ENCODE measurements at places on chromosomes 11 and 22.

- no peak for DNase-seq
Observed at GRCh38 chr11:47464483-47464882, 15.5 kb upstream of the RAPSN start.

DNA sequence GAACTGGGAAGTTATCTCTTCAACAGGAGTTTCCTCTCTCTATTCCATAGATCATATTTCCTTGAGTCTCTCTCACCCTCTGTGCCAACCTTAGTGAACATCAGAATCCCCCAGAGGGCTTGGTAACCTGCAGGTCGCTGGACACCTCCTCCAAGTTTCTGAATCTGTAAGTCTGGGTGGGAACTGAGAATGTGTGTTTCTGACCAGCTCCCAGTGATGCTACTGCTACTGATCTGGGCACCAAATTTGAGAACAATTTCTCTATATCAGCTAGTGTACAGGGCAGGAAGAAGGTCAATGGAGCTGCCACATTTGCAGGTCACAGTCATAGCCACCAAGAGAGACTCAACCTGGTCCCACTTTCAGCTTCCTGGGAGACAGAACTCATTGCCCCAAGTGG is 62.9 kb downstream of the RCN1 start:
- no peak for DNase-seq

GRCh38 chr11:115869780-115870431 is 365.7 kb upstream of the CADM1 start:
- DNase-seq, result peak; percentile 35

GRCh38 chr11:30458541-30458940 is 127.6 kb downstream of the MPPED2 start:
- DNase-seq, result no peak

DNA sequence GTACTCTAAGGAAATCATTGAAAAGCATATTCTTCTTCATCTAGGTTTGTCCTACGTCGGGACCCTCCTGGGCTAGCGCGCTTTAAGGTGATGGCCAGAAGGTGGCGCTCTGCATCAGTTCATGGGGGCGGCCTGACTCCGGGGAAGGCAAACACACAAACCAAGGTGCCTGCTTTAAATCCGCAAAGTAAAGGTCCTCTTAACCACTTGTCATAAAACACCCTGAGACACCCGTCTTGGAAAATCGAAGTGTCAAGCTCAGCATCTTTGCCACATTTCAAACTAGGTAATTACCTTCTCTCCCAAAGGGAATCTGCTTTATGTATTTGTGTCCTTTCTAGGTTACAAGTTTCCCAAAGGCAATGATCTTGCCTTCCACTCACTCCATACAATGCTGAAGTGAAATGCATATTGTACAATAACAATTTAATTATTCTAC is 33.9 kb downstream of the LMO2 start:
- DNase-seq, result peak; percentile 81

DNA sequence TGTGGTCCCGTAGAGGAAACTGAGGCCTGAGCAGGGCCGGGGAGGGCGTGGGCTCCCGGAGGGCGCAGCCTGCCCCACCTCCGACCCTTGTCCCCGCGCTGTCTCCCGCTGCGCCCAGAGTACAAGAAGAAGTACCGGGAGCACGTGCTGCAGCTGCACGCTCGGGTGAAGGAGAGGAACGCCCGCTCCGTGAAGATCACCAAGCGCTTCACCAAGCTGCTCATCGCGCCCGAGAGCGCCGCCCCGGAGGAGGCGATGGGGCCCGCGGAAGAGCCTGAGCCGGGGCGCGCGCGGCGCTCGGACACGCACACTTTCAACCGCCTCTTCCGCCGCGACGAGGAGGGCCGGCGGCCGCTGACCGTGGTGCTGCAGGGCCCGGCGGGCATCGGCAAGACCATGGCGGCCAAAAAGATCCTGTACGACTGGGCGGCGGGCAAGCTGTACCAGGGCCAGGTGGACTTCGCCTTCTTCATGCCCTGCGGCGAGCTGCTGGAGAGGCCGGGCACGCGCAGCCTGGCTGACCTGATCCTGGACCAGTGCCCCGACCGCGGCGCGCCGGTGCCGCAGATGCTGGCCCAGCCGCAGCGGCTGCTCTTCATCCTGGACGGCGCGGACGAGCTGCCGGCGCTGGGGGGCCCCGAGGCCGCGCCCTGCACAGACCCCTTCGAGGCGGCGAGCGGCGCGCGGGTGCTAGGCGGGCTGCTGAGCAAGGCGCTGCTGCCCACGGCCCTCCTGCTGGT is 1.9 kb downstream of the NLRP6 start:
- peak; percentile 88 for DNase-seq

- no peak for DNase-seq
Observed at GRCh38 chr11:96905143-96905542, 515.3 kb downstream of the JRKL start.

GRCh38 chr11:61971248-61972111 is 4.0 kb upstream of the FTH1 start:
- DNase-seq, result peak; percentile 77

DNA sequence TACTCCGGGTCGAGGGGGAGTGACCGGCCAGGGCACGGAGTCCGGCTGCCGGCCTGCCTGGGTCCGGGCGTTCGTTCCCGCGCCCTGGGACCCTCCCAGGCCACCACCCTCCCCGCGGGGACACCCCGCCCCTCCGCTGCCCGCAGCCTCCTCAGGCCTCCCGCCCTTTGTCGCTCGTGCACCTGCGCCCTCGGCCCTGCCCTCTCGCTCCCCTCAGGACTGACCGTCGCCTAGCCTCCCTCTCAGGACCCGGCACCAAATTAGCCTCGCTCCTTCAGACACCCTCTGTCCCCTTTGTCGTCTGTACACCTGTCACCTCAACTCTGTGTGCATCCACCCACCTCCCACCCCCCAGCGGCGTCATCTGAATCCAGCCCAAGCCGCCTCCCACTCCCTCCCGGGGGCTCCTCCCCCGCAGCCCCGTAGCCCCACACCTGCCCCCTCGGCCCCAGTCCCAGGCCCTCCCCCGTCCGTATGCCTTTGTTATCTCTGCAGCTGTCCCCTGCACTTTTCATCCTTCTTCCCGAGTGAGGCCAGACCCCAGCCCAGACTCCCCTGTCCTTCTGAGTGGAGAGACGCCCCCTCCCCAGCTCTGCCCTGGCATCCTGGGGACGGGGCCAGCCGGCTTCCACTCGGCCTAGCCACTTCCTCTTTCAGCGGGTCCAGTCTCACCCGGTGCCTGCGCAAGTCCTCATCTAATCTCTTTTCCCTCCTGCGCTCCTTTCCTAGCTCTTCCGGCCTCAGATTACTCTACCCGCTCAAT is 643 bp downstream of the TIGD3 start:
- DNase-seq, result peak; percentile 51

- no peak for DNase-seq
Observed at GRCh38 chr11:113204280-113204679, 110.1 kb upstream of the TTC12 start.

GRCh38 chr11:44189986-44190882 is 94.8 kb downstream of the EXT2 start:
- DNase-seq, result no peak

- peak; percentile 35 for DNase-seq
Observed at GRCh38 chr11:124717786-124718651, 21.7 kb upstream of the NRGN start.

- DNase-seq, result no peak
Observed at GRCh38 chr22:48045369-48045768, 1282.9 kb downstream of the TBC1D22A start.

- no peak for DNase-seq
Observed at GRCh38 chr22:40401532-40401931, 31.1 kb downstream of the SGSM3 start.

DNA sequence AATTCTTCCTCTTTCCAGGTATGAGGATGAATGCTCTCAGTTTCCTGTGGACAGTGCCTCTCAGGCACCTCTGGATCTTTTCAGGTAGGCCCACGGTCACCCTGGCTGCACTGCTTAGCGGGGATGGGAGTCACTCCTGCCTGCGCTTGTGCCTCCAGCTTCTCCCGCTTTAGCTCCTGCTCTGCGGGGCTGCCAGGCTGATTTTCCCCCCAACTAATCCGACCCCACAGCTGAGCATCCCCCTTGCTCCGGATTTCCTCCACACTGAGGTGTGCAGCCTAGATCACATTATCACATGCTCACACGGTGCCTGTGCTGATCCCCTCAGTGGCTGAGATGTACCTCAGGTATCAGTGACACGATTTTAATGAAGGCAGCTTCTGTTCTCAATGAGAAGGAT is 879.1 kb downstream of the OPCML start:
- DNase-seq, result no peak
